Left lobe of liver (tissue), 2 donors: ENCODE measurements at places on chromosomes 4 and X.

GRCh38 chr4:1523506-1523905, 117.3 kb upstream of the NKX1-1 start:
- DNase-seq, result no peak

DNA sequence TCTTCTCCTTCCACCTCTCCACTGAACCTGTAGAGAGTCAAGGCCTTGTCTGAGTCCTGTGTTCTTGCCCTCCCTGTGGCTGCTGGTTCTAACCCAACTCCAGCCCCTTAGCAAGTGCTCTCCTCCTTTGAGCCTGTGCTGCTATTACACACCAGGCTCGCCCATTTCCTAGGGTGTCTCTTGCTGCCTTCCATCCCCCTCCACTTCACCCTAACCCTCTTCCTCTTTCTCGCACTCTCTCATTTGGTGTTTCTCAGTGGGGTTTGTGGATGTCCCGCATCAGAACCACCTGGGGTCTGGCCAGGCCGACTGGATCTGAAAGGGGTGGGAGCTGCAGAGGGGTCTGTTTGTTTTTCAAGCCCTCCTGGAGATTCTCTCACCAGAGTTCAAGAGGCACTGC, 156.7 kb downstream of the SPRY1 start:
- no peak for DNase-seq

GRCh38 chr4:110678517-110679227, 55.8 kb upstream of the PITX2 start:
- DNase-seq, result no peak

- no peak for DNase-seq
These were observed 73.1 kb downstream of the CXXC4 start for GRCh38 chr4:104421566-104421965.

GRCh38 chrX:153582896-153583295, 16.0 kb downstream of the CCNQ start:
- no peak for DNase-seq

- no peak for DNase-seq
These were observed at the start of gene TRIM61 for GRCh38 chr4:164977243-164978164. TRIM61 (minus strand) TSS chr4:164977657; CDS start chr4:164970002, 7,655 bp downstream.

GRCh38 chrX:12953420-12953819, 21.5 kb upstream of the TMSB4X start:
- no peak for DNase-seq

DNA sequence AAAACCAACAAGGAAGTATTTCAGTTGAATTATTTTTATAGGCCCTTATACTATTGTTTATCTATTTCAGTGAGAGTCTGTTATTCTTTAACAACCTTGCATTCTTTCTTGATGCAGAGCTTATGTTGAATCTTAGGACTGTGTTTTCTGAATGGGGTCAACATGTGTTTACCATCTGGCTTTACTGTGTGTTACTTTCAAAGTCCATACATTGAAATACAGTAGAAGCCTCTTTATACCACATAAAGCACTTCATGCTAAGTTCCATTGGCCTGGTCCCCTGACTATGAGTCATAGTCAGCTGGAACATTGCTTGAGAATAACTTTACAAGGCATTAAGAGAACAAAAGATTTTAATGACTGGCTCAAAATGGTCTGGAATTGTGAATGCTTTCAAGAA, 152.6 kb downstream of the GASK1B start:
- no peak for DNase-seq

DNA sequence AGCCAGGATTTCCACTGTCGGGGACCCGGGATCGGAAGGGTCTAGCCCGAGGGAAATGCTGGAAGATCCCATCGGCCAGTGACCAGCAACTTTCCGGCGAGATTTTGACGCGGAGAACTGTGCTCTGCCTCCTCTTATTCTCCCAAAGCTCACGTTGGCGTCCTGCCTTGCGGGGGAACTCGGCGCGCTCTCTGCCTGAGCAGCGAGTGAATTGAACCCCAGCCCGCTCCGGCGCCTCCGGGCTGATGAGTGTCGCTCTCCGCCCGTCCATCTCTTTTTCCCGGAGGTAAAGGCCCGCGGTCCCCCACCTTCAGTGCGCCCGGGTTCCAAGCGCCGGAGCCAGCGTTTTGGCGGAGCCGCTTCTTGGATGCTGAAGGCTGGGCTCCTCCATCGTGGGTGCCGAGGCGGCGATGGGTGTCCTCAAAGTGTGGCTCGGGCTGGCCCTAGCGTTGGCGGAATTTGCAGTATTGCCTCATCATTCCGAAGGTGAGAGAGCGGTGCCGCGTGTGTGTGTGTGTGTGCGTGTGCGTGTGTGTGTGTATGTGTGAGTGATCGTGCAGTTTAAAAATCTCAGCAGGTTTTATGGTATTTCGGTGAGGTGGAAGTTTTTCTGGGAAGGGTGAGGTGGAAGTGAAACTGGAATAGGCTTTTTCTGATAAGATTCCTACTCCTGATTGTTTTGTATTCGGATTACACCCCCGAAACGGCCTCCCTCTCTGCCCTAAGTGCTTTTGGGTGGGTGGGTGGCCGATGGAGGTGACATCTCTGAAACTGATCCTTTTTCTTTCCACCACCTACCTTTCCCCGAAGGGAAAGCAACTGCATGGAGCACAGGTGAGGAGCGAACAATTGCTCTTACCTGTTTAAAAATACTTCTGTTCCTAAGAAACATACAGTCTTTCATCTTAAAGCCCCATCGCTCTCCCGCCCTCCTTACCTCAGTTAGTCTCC, 752 bp downstream of the FRAS1 start:
- DNase-seq, result peak; percentile 67

GRCh38 chr4:26311633-26312032, 9.2 kb upstream of the RBPJ start:
- no peak for DNase-seq

GRCh38 chr4:153773236-153773690, 13.4 kb upstream of the RNF175 start:
- no peak for DNase-seq

DNA sequence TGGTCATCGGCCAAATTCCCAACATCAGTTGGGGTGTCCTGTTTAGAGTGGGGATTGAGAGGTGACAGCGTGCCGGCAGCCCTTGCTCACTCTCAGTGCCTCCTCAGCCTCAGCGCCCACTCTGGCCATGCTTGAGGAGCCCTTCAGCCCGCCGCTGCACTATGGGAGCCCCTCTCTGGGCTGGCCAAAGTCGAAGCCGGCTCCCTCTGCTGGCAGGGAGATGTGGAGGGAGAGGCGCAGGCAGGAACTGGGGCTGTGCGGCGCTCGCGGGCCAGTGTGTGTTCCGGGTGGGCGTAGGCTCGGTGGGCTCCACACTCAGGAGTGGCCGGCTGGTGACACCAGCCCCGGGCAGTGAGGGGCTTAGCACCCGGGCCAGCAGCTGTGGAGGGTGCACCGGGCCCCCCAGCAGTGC, 7.1 kb upstream of the CENPU start:
- no peak for DNase-seq

- DNase-seq, result no peak
These were observed 59.3 kb downstream of the ATXN3L start for GRCh38 chrX:13260598-13260997.

DNA sequence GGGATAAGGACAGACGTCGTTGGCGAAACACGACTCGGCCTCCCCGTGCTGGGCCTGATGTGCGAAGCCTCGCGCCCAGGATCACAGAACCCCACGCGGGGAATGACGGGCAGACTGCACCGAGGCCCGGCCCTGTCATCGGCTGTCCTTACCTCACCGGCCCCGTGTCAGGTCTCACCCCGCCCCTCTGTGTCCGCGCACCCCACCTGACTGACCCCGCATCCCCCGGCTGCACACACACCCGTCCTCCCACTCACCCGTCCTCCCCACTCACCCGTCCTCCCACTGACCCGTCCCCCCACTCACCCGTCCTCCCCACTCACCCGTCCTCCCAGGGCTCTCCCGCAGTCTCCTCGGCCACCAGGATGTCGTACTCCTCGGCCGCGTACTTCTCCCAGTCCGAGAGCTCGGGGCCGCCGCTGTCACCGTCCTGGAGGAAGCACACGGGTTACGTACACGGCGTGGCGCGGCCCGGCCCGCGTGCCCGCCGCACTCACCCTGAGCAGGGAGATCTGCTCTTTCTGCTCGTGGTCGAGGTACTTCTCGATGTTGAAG, 19.8 kb upstream of the GTPBP6 start:
- no peak for DNase-seq

DNA sequence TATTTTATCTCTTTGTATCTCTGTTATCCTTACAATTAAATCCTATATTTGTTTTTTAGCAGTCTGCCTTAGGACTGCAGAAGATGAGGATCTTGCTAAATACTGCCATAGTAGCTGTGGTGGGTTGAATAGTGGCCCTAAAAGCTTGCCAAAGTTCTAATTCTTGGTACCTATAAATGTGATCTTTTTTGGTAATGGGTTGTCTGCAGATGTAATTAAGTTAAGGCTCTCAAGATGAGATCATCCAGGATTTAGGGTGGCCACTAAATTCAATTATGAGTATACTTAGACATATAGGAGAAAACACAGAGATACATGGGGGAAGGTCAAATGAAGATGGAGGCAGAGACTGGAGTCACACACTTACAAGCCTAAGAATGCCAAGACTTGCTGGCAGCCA, 1753.7 kb downstream of the RPA4 start:
- no peak for DNase-seq

DNA sequence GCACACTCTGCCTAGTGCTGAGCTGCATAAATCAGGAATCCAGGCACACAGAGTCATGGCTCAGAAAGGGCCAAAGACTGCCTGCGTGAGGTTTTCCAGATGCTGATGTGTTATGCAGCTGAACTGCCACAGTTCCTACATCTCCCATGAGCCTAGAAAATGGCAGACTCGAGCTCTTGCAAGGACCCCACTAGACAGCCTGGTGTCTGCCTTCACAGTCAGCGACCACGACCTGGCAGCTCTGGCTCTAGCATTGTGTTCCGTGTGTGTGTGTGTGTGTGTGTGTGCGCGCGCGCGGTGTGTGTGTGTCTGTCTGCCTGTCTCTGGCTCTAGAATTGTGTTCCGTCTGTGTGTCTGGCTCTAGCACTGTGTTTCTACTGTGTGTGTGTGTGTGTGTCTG, 203.6 kb upstream of the AGTR2 start:
- DNase-seq, result no peak

DNA sequence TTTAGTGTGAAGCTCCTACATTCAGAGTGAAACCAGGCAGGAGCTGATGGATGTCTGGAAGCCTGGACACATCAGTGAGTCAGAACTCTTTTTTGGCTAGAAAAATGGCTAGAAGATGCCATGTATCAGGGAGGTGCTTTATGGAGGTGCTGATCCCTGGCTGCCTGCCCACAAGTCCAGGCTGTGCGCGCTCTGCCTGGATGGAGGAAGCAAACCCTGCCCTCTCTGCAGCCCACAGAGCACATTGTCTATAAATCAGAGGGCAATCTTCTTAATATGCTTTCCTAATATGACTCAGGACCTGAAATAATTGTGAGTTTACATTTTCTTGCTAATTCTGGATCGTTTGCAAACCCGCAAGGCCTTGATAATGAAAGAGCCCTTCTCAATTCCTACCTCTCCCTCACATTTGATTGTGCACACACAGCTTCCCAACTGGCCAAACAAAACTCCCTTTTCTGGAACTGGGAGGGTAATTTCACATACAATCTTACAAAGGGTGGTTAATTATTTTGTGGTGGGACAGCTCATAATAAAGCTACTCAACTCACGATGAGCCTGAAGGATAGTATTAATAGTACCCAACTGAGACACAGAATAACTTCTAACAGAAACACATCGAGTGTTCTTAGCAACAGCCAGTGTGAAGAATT, 11.7 kb downstream of the MFAP3L start:
- no peak for DNase-seq

DNA sequence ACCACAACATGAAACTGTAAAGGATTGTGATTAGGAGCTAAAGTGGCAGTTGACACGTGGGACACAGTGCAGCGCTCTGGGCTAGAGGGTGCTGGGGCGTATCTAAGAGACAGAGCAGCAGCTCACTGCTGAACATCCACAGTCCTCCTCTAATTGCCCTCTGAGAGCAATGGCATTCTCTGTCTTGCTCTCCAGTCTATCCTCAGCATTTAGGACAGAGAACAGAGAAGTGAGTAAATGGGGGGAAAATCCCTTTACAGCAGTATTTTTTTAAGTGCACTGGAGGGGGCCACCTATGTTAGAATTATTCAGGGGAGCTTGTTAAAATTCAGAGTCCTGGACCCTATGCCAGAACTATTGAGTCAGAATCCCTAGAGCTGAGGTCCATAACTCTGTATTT, 4.2 kb upstream of the TMEM154 start:
- DNase-seq, result no peak

DNA sequence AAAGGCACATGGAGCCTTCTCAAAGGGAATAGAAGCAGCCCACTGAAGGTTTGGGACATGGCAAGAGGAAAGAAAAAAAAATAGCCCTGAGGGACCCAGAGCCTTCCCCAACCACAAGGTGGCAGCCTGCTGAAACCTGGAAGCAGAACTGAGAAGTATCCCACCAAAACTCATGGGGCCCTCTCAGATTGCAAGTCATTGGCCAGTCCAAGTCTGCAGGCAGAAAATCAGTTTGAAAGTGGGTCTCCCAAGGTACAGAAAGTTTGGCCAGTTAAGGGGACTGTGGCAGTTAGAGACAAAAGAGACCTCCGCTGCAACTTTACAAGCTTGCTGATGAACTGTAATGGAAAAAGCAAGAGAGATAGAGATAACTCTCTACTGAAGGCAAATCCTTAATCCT, 155.8 kb downstream of the ANTXR2 start:
- no peak for DNase-seq

DNA sequence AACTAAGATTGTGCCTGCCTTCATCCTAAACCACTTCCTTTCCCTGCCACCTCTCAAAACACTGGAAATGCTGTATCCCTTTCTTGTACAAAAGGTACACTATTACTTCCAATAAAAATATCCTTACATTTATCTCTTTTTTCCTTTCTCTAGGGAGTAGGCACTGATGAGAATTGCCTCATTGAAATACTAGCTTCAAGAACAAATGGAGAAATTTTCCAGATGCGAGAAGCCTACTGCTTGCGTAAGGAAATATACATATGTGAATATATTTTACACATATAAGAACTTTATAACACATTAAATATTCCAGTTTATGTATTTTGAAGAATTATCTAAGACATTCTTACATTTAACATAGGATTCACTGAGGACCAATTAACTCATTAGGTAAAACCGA, 71.7 kb downstream of the ANXA10 start:
- DNase-seq, result no peak

DNA sequence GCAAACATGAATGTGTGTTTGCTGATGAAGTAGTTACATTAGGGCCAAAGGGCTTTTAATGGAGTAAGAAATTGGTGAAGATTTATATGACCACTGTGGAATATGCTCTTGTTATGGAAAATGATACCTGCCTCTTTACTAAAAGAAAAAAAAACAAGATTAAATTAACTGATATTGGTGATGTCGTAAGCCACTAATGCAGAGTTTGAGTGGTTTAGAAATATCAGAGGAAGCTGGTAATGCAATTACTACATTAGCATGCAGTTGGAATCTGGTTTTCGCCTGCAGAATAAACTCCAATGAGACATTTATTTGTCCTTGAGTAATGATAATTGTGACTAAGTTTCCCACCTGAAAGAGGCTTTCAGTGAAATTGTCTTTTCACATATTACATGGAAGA, 597.9 kb downstream of the GALNTL6 start:
- DNase-seq, result no peak

DNA sequence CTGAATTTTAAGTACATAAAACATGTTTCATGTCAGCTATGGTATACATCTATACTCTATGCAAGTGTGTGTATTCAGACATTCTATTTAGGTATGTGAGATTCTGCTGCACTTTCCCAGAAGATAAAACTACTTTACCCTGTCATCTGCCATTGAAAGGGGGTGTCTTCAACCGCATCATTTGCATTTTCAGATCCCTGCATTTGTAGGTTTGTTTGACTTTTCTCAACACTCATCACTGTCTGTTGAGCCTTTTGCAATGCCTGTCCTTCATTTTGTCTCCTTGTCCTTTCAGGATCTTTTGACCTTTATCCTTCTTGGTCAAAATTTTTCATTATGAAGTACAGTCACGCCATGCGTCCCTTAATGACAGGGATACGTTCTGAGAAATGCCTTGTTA, 103.5 kb downstream of the TMA16 start:
- no peak for DNase-seq
